ENCODE measurements at places on chromosomes 11 and 22.
A peak's percentile ranks its signal among the peaks of the same experiment; 100 is the strongest.

DNA sequence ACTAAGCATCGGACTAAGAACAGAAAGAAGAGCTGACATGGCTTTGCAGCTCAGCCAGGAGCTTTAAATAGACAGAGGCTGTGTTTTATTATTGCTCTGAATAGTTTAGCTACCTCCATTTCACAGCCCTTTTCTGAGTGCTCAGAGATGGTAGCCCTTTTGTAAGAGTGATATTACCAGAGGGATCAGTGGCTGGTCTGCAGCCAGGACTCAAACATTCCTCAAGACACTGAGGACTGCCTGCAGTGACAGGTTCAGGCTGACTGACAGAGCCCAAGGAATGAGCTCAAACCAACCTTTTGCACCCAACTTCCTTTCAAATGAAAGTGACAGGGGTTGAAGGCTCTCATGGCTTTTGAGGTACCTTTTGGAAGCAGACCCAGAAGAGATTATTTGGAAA is 189.0 kb downstream of the DDX10 start:
- DNase-seq = no peak

GRCh38 chr11:554428-555226 is 5.9 kb downstream of the LMNTD2 start:
- peak; percentile 80 for DNase-seq

DNA sequence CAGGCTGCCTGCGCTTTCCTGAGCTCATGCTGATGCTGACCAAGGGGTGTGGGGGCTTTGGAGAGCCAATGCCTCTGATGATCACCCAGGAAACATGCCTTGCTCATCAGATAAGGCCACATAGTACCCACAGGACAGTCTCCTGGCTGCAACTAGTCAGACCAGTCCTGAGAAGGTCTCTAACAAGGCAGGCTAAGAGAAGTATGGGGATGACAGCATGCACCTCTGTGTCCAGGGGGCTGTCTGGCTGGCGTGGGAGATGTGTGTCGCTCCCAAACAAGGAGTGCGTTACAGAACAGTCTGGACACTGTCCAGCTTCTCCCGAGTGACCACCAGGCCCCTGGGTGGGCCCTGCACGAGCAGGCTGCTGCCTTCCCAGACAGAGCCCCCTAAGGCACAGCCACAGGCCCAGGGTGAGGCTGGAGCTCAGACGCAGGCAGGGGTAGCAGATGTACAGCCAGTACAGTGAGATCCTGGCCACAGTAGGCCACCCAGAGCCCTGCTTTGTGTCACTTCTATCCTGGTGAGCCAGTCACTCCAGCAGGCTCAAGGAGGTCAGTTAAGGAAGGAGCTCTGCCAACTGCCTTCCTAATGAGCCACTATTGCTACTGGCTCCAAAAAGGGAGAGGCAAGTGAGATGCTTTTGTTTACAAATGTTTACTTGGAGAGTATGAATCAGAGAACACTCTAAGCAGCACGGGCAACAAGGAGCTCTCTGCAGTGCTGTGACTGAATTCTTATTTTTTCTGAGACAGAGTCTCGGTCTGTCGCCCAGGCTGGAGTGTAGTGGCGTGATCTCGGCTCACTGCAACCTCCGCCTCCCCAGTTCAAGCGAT is 66.0 kb upstream of the CLTCL1 start:
- DNase-seq = no peak

GRCh38 chr22:48494256-48494967 is 1333.3 kb downstream of the BRD1 start:
- no peak for DNase-seq

GRCh38 chr11:110989428-110990133 is 255.9 kb upstream of the POU2AF2 start:
- DNase-seq = no peak
